ACHN (cell line): ENCODE measurements at places on chromosomes 7 and 10.

- DNase-seq = no peak
Measured at GRCh38 chr7:133846203-133846945, 280.8 kb upstream of the LRGUK start.

DNA sequence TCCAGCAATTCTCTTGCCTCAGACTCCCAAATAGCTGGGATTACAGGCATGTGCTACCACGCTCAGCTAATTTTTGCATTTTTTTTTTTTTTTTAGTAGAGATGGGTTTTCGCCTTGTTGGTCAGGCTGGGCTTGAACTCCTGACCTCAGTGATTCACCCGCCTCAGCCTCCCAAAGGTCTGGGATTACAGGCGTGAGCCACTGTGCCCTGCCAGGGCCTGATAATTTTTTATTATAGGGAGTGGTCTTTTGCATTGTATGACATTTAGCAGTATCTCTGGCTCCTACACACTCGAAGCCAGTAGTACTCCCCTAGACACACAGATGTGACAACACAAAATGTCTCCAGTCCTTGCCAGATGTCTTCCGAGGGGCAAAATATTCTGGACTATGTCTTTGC, 124.0 kb downstream of the DKK1 start:
- no peak for DNase-seq

GRCh38 chr10:14172336-14172950, 158.3 kb downstream of the FRMD4A start:
- DNase-seq = no peak

DNA sequence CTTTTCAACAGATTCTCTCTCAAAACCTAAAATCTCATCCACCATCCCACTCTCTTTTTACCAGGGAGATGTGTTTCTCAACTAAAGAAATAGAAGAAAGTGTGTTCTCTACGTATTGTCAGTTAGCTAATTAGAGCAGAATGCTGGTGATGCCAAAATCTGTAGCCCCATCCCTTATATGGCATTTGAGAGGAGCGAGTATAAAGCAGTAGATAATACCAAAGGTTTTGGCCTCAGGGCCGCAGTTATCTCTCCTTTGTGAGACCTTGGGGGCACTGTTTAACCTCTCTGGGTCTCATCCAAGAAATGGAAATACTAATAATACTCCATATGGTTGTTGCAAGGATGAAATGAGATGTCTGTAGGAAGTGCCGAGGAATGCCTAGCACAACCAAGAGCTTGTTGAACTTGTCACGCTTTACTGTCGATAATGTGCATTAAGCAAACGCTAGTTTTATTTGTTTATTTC, 456 bp upstream of the DLD start:
- no peak for DNase-seq

DNA sequence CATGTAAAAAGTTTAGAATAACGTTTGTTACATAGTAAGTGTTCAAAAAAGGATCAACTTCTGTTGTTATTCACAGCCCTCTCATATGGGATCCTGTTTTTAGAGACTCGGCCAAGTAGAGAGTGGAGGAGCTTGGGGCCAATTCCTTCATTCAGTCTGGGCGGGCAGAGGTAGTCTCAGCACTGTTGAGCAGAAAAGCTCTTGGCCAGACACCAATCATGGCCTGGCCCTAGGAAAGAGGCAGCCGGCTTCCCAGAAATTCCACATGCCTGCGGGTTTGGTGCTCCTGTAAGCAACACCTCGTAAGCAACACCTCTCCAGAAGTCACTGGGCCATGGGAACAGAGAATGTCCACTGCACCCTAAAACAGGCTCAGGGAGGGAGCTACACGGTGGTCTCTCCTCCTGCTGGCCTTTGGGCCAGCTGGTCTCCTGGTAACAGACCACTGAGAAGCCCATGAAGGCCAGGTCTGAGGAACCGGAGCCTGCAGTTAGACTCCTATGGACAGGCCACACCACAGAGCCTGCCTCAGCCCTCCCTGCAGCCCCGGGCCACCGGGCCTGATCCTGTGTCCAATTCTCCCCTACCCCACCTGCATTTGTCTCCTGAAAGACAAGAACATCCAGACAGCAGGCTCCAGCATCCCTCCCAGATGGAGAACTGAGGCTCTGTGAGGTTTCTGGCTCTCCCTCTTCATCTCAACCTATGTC, 149.1 kb downstream of the GRID1 start:
- no peak for DNase-seq

GRCh38 chr10:102324061-102324460, 71.4 kb upstream of the NFKB2 start:
- DNase-seq = no peak

- no peak for DNase-seq
Measured at GRCh38 chr10:93718937-93719725, 16.7 kb upstream of the FRA10AC1 start.

GRCh38 chr10:47353351-47353750, 5.2 kb downstream of the RBP3 start:
- DNase-seq = no peak

DNA sequence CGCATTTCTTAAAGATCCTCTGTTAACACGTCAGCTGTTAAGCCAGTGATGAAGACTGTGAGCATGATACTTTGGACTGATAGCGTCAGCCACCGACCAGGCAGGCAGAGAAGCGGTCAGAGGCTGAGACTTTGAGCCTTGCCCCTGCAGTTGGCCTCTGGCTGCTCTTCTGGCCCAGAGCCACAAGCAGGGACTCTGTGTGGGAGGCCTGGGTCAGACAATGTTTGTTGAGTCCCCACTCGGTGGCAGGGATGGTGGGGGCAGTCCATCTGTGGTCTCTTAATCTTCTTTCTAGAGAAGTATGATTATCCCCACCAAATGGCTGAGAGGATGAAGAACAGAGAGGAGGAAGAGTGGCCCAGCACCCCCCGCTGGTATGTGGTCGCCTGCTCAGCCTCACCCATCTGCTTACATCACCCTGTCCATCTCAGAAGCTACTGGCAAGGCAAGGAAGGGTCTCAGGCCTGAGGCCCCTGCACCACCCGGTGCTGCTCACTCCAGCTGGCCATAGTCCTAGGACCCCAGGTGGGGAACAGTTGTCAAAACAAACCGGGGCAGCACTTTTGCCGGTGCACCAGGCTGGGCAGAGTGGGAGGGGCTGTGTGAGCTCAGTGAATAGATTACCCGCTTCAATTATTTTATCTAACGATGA, 202.9 kb downstream of the GRID1 start:
- DNase-seq = no peak

DNA sequence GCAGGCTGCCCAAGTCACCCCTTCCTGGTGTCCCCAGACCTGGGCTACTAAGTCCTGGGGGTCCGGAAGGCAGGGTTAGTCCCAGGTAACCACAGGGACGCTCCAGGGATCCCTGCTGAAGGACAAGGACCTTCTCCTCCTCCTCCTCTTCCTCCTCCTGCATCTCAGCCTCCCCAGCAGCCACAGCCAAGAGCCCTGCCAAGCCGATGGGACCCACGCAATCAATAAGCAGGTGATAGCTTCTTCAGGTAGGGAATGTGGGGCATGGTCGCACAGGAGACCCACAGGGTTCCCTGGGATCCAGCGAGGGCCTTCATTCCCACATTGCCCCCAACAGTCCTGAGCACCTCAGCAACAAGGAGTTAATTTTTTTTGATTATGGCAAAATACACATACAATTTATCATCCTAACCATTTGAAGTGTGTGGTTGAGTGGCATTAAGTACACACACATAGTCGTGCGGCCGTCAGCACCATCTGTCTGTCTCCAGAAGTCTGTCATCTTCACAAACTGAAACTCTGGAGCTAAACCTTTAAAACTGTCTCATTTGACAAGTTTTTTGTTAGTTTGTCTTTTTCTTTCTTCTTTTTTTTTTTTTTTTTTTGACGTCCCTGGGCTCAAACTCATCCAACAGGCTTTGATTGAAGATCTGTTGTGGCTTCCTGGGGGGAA, 12.1 kb downstream of the CRYGN start:
- DNase-seq = no peak

GRCh38 chr7:73704640-73705550, 14.6 kb downstream of the STX1A start:
- no peak for DNase-seq

DNA sequence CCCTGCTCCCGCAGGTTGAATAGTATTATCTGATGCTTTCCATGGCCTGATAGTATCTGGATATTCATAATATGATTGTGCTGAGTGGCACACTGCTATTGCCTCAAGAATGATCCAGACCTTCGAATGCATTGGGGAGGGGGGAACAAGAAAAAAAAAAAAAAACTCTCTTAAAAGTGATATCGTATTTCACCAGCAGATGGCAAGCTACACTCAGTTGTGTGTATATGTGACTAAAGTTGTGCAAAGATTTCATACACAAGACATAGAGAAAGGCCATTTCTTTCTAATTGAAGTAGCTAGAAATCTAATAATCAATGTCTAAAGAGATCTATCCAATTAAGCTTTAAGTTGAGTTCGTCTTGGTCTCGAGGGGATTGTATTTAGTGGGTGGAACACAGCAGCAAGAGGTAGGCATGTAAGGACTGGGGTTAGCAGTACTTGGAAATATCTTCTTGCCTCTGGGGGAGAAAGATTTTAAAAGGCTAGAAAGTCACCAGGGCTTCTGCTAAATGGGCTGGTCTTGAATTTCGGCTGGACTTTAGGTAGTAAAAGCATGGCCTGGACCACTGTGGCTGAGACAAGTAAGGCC, 15.3 kb downstream of the SFRP4 start:
- peak; percentile 81 for DNase-seq

DNA sequence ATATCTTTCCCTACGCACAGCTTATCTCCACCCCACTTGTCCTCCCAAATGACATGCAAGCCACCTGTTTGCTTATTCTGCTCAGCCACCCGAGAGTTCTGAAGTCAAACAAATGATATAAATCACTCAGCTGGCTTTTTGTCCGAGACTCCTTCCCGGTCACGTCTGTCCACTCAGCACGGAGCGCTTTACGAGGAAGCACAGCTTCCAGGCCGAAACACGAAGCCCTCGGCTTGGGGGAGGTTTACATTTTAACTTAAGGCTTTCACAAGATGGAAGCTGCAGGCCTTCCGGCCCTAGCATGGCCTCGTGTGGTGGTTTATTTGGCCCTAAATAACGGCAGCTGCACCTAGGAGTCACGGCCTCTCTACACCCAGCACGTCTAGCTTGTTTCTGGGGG, 60.1 kb upstream of the GNA12 start:
- no peak for DNase-seq
